ENCODE measurements at places on chromosomes 5 and 9. TPM values are rescaled to one million over a fixed set of nuclear protein-coding genes. Genes with fewer than 3 reads are reported as not detected.

- no peak for DNase-seq
Measured at GRCh38 chr9:31520301-31521085, 864.0 kb upstream of the ACO1 start.

PARP8 gene
- total RNA-seq = 31.5 TPM

DNA sequence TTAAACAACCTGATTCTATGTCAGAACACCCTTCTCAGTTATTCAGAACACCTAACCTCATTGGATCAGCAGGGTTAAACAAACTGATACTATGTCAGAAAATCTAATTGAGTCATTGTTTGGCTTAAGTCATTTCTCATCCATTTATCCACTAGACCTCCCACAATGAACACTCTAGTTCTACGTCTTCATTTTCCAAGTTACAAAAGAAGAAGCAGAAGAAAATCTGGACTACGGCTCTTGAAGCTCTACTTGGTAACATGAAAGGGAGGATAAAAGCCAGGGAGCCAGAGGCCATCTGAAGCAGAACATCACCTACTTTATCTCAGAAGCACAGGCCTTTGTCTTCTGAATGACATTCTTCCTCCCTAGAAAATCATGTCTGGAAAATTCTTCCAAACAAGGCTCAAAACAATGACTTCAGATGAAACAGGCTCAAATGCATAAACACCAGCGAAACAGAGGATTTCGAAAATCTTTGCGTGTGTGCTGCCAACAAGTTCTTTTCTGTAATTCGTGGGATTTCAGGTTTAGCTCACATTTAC, 35.4 kb upstream of the TGFBI start:
- DNase-seq = no peak

GRCh38 chr9:79208791-79209396, 362.9 kb upstream of the TLE4 start:
- no peak for DNase-seq

- DNase-seq = no peak
Measured at GRCh38 chr9:112285056-112285455, 48.4 kb downstream of the PTBP3 start.

GRCh38 chr5:90807496-90807895, 248.9 kb downstream of the ADGRV1 start:
- no peak for DNase-seq

DNA sequence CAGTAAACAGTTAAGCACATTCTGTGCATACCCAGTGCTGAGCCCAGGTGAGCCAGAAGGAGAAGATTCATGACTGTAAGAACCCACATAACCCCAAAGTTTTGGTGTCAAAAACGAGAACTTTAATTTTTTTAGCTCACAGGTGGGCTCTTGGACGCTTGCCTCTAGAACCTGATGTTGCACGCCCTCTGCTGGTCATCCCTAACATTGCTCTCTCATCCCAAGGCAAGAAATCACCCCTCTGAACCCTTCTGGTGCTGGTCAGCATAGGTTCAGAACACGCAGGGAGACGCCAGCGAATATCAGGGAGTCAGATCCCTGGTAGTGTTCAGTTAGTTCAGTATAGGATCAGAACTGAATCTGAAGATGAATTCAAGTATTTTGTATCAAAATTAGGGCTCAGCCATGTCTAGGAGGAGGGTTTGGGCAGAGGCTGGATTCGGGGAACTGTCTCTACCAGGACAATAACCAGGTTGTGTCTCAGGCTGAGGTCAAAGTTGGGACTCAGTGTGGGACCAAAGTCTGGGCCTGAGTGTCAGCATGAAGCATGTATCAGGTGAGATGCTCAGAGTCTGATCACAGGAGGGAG, 4.1 kb upstream of the DNAJB5 start:
- peak; percentile 88 for DNase-seq

OR1J2 gene
- total RNA-seq = not detected

SAXO1 gene
- not detected for total RNA-seq

DOK3 gene
- total RNA-seq = 138 TPM

- no peak for DNase-seq
Measured at GRCh38 chr5:67014957-67015400, 181.6 kb downstream of the CD180 start.

DNA sequence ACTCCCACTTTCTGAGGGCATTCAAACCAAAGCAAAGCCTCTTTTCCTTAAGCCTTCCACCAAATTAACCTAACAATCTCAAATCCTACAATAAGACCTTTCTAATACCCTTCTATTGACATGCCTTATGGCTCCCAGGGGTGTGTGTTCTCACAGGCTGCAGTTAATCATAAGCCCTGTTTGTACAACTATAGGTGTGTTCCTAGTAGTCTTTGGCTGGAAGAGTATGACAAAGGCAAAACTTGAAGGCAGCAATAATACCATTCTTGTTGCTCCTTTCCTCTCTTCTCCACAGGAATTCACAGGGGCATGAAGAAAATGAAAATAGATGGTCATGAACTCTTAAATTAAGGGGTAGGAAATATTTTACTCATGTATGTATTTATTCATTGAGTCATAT, 10.9 kb upstream of the FBXO38 start:
- no peak for DNase-seq
